NCI-H1105 treated with DMSO at 0.1 percent for 48 hours (cell line): ENCODE measurements at places on chromosomes 7 and 10.
A peak's percentile ranks its signal among the peaks of the same experiment; 100 is the strongest.

GRCh38 chr7:111561904-111562732, at the start of gene IMMP2L:
Gene IMMP2L, minus strand, starts transcription at chr7:111562492.
- peak; percentile 76 for DNase-seq

DNA sequence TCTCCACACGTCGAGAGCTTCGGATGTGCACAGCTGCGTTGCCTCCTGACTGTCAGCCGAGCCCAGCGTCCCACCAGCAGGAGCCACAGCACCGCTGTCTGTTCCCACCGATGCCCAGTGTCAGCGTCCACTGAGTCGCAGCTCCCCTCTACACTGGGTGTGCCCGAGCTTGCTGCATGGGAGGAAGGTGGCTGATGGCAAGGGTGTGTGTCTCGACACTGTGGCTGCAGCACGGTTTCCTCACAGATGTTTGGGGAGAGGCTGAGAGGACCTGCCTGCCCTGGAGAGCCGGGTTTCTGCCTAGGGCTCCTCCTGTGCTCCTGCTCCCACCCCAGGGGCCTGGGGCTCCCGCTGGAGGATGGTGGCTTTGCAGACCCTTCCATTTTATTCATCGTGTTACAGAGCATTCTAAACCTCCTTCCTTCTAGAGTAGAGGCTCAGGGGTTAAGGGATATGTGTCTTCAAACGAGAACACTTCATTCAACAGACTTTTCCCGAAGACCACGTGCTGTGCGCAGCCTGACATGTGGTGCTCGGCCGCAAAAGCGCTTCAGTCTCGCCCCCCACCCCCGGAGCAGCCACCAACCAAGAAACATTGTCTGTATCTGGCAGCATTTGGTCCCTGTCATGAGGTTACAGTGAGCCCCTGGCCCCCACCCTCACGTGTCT, 384.8 kb downstream of the DNAJB6 start:
- DNase-seq, result no peak

DNA sequence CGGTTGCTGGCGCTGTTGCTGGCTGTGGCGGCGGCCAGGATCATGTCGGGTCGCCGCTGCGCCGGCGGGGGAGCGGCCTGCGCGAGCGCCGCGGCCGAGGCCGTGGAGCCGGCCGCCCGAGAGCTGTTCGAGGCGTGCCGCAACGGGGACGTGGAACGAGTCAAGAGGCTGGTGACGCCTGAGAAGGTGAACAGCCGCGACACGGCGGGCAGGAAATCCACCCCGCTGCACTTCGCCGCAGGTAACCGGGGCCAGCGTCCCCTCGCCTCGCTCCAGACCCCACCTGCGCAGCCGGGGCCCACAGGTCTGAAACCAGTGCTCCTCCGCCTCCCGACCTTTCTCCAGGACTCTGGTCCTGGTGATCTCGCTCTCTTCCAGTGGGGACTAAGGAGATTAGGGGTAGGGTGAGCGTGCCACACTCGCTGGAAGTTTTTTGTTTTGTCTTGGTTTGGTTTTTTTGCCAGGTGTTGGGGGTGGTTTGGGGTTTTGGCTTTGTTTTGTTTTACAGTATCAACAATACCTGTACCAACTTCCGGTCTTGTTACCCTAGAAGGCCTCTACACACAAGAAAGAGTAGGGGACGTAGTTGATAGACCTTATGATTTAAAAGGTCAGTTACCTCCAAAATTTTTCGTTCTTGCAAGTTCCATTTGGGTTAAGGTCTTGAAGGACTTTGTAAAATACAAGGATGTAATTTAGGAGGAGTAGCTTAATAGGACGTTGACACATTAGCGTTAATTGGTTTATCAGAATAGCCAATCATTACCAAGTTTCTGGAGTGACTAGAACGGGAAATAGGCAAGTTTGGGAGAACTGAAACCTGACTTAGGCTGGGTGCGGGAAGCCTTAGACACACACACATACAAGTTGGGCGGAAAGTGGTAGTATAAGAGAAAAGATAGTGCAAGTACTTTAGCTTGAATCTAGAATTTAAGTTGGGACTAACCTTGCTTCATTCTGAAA, 704 bp downstream of the TNKS2 start:
- DNase-seq, result peak; percentile 37

GRCh38 chr7:716636-717035, 9.9 kb upstream of the DNAAF5 start:
- no peak for DNase-seq

DNA sequence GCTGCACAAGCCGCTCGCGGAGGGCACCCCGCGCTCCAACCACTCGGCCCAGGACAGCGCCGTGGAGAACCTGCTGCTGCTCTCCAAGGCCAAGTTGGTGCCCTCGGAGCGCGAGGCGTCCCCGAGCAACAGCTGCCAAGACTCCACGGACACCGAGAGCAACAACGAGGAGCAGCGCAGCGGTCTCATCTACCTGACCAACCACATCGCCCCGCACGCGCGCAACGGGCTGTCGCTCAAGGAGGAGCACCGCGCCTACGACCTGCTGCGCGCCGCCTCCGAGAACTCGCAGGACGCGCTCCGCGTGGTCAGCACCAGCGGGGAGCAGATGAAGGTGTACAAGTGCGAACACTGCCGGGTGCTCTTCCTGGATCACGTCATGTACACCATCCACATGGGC, 50.0 kb downstream of the FIGNL1 start:
- DNase-seq, result no peak

DNA sequence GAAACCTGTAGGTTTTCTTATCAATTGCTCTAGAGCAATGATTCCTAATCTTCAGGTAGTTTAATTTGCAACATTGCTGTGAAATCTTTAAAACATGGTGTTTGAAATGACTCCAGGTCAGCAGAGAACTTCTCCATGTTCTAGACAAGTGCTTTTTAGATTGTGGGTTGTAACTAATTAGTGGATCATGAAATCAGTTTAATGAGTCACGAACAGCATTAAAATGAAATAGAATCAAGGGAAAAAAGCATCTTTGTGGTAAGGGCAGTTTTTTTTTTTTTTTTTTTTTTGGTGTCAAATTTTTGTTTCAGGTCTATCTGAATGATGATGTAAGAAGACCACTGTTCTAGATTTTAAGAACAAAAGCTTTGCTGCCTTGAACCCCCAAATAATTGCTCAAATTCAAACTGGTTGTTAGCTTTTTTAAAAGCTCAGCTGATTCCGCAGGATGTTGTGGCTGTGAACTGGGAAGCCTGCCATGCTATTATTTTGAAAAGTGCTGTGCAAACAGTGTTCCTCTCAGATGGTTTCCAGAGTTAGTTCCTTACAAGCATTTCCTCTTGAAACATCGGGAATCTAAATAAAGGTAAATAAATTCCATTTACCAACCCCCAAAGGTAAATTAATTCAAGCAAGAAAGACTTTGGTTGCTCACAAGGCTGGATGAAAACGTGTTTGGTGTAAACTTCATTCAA, 13.1 kb upstream of the PDK4 start:
- peak; percentile 89 for DNase-seq

- DNase-seq, result peak; percentile 99
Measured at GRCh38 chr7:20964281-20964918, 177.7 kb upstream of the SP8 start.

GRCh38 chr10:110966146-110966545, 46.7 kb downstream of the SHOC2 start:
- no peak for DNase-seq

- DNase-seq, result no peak
Measured at GRCh38 chr10:131855461-131856401, 45.1 kb upstream of the PPP2R2D start.

- DNase-seq, result no peak
Measured at GRCh38 chr10:14684354-14684753, 90.3 kb downstream of the FAM107B start.

DNA sequence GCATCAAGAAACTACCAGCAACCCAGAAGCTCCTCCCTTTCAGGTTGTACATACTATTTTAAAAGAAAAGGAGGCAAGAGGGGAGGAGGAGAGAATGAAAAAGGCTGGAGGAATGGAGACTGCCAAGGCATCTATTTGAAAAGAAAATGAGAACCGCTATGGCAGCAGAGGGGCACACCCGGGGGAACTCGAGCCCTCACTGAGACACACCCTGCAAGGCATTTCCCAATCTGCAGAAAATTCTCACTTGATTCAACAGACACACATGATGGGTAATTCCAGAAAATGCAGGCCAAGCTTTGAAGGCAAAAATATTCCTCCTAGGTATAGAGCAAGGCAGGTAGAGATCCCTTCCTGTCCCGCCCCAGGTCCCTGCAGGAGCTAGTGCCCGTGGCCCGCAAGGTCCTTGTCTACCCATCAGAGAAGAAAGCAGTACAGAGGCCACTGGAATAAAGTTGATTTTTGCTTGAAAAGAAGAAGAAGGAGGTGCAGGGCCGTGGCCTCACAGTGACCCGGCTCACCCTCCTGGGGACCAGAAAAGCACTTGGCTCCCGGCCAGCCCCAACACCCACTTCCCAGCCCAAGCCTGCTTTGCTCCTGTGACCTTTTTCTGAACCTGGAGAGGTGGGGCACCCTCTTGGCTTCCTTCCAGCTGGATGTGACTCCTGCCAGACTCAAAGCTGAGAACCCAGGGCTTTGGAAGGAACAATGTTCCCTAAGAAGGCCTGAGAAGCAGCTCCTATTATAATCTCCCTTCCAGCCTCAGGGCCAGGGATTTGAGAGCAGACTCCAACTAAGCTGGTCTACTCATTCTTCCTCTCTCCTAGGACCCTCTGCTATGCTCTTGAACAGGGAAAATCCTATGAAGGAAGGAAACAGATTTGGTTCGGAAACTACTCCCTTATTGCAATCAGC, 6.2 kb upstream of the PIK3CG start:
- DNase-seq, result peak; percentile 70

DNA sequence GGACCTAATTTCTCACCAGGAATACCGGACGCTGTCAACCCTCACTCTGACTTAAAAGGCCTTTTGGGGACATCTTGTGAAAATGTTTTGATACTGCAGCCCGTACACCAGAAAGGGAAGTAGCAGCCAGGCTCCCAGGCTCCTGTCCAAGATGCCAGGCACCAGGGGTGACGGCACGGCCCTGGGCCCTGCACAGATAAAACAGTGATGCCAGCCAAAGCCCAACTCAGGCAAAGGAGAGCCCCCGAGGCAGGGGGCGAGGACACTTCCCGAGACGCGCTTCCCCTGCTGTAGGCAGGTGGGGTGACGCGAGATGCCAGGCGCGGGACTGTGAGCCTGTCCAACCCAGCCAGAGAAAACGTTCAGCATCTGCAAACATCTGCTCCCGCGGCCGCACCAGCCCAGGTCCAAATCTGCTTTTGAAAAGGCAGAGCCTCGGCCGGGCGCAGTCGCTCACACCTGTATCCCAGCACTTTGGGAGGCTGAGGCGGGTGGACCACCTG, 15.7 kb downstream of the ZFAND2A start:
- DNase-seq, result no peak

DNA sequence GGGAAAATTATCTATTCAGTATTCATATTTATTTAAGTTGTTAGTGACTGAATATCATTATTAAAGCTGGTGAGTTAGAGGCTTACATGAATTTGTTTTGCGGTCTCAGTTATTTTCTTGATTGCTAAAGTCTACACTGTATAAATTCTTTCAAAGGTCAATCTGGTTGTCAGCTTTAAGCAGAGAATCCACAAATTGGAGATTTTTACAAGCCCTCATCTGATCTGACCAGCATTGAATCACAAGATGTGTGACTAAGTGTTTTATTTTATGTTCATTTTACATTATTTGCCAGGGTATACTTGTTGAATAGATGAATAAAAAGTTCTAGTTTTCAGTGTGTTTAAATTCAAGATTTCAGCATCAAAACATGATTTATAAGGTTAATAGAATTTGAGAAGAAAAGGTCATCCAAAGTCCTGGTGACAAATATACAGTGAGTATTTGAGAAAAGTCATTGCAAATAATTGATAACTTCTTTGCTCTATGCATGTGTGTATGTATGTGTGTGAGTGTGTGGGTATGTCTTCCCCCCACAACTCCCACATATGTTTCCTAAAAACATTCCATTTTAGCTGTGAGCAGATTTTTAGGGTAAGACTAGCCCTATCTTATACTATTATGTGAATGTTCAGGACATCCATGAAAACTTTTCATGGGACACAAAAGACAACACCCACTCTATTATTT, 4.4 kb downstream of the SEMA3A start:
- no peak for DNase-seq

GRCh38 chr7:573269-573932, 53.8 kb upstream of the PDGFA start:
- no peak for DNase-seq

- DNase-seq, result no peak
Measured at GRCh38 chr7:133139801-133140200, 57.9 kb upstream of the CHCHD3 start.

- DNase-seq, result no peak
Measured at GRCh38 chr10:28180654-28181053, 122.2 kb downstream of the MPP7 start.

- no peak for DNase-seq
Measured at GRCh38 chr10:95264227-95265051, 26.4 kb downstream of the PDLIM1 start.

- DNase-seq, result peak; percentile 76
Measured at GRCh38 chr10:97400665-97401454, at the start of gene RRP12. Gene RRP12, minus strand, starts transcription at chr10:97401340. Its CDS starts 109 bp downstream, at chr10:97401231.

GRCh38 chr10:126087153-126087680, 190.9 kb downstream of the FANK1 start:
- DNase-seq, result no peak

DNA sequence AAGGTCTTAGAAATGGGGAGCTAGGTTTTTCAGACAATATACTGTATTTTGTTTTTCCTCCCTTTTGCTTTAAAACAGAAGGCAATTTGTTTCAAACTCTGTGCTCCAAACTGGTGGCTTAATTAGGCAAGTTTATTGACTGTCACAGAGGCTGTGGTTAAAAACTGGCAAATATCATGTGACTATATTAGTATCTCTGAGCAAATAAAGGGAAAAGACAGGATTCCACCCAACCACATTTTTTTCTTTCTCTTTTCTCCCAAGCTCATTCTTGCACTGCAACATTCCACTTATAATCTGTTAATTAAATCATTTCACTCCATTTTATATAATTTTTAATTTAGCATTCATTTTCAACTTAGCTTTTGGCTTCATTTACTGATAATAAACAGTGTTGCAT, 615.8 kb downstream of the AUTS2 start:
- no peak for DNase-seq

- DNase-seq, result no peak
Measured at GRCh38 chr7:5637415-5637814, 144.0 kb downstream of the RNF216 start.

DNA sequence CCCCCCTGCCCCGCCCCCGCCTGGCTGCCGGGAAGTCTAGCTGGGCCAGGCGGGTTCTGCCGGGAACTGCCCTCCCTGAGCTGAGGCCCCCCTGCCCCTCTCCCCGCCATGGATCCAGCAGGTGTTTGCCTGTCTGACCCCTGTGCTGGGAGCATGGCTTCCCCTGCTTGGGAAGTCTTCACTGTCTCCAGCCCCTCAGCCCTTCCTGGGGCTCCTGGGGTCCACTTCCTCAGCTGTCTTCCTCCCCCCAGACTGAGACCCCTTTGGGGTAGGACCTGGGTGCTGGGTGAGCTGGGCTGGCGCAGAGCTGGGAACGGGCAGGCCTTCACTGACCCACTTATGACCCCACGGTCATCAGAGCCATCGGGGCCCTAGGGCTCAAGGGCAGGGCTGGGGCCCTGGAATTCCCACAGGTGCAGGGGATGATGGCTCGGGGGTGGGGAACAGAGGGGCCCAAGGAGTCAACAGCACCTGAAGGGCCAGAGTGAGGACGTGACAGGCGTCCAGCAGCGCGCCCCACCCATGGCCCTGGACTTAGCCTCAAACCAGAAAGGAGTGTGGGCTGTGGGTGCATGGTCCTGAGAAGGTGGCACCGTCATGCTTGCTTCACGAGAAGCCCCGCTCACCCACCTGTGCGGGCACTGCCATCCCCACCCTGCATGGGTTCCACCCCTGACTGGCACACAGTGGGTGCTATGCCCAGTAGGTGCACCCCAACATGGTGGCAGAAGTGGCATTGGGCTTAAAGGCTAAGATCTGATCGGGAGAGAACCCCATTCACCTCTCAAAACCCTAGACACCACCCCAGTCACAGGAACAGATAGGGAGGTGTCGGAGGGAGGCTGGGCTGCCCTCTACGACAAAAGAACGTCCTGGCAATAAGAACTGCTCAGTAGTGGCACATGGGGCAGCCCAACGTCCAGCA, 16.2 kb upstream of the TNRC18 start:
- DNase-seq, result no peak
